CD8-positive, alpha-beta memory T cell (primary cell): ENCODE measurements at places on chromosomes 5 and 9.

- no peak for DNase-seq
These were observed 2245.5 kb upstream of the WWC1 start for GRCh38 chr5:166045961-166046360.

GRCh38 chr5:147391781-147392180, 118.1 kb downstream of the DPYSL3 start:
- DNase-seq, result no peak

DNA sequence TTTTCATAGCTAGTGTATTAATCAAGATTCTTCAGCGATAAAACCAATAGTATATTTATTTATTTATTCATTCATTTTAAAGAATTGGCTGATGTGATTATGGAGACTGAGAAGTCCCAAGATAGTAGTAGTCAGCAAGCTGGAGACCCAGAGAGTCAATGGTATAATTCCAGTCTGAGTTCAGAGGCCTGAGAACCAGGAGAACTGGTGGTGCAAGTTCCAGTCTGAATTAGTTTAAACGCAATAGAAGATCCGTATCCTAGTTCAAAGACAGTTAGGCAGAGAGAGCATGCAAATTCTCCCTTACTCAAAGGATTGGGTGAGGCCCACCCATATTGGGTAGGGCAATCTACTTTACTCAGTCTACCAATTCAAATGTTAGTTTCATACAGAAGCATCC, 364.2 kb upstream of the RPS23 start:
- DNase-seq, result no peak

DNA sequence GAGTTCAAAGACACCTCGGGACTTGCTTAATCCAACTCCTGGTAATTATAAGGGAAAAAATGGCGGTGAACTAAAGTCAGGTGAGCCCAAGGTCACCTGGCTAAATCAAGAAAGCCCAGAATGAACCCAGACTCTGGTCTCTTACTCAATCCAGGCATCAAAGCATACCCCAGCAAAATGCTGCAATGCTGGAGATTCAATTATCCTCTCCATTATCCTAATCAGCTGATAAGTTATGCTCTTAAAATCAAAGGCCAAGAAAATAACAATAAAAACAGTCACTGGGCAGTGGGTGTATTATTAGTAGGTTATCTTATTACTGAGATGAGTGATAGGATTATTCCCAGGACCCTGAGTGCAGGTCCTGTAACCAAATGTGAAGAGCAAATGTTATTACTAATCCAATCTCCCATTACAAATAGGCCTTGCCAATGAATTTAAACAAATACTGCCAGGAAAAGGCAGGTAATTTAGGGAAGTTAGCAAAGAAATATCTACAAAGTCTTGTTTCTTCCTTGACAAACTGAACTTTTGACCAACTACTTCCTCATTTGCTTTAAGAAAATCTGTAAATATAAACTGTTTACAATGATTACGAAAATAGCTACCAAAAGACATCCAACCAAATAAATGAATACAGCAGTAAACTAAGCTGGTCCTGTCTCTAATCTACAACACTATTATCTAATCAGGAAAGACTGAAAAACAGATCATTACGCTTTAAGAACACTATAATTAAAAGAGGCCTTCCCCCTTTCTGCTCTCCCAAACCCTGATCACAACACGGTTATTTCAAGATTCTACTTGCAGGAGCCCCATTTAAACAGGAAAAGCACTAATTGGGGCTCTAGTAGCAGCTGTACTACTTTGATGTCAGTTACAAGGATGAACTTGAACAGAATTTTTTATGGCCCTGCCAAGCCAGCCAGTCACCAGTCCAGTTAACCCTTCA, 103.2 kb downstream of the MED27 start:
- DNase-seq, result no peak

GRCh38 chr9:27653246-27653645, 80.0 kb upstream of the C9orf72 start:
- DNase-seq, result no peak

GRCh38 chr9:6656614-6657300, 11.2 kb upstream of the GLDC start:
- no peak for DNase-seq

DNA sequence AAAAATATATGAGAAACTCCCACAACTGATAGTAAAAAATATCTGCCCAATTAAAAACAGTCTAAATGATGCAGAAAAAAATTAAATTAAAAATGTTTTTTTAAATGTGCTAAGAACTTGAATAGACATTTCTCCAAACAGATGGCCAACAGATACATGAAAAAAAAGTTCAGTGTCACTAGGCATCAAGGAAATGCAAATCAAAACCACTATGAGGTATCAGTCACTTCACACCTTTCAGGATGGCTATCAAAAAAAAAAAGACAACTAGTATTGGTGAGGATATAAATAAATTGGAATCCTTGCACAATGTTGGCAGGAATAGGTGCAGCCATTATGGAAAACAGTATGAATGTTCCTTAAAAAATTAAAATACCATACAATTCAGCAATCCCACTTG, 16.6 kb downstream of the ZNF131 start:
- DNase-seq, result no peak

- DNase-seq, result no peak
These were observed 260.5 kb downstream of the COX7C start for GRCh38 chr5:86878250-86878649.

GRCh38 chr9:82934949-82935348, 128.0 kb downstream of the RASEF start:
- no peak for DNase-seq

GRCh38 chr5:172845154-172845553, 11.1 kb downstream of the ERGIC1 start:
- no peak for DNase-seq

GRCh38 chr9:127708952-127709587, 2.3 kb downstream of the CFAP157 start:
- no peak for DNase-seq

DNA sequence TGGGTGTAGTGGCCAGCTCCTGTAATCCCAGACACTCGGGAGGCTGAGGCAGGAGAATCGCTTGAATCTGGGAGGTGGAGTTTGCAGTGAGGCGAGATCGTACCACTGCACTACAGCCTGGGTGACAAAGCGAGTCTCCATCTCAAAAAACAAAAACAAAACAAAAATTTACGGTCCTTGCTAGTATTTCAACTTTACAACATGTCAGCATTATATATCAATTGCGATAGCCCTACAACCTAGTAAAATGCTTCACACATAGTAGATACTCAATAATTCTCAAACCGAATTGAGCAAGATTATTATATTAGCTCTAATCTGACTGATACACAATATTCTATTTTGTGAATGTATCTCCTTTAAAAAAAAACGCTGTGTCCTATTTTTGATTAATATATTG, 1411.0 kb upstream of the WWC1 start:
- DNase-seq, result no peak

- DNase-seq, result no peak
These were observed 15.5 kb downstream of the IGIP start for GRCh38 chr5:140141241-140141640.

GRCh38 chr9:123689701-123690428, 240.1 kb downstream of the DENND1A start:
- no peak for DNase-seq

DNA sequence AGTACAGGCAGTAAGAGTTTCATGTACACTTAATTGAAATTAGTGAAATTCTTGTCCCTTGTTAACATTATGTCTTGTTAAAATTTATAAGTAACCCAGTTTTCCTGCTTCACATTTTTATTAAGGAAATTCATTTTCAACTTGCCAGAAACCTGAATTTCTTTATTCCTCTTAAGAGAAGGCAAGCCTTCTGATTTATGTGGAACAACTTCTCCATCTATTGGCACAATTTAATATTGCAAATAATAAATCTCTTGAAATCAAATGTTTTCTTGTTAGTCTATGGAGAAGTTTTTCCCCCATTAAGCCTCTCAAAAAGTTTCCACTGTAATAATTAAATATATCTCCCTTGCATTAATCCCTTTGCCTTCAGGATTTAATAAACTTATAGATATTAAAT, 33.8 kb upstream of the ACO1 start:
- DNase-seq, result no peak

- no peak for DNase-seq
These were observed 208.6 kb downstream of the CAAP1 start for GRCh38 chr9:26684029-26684428.

- no peak for DNase-seq
These were observed 170.8 kb upstream of the NR3C1 start for GRCh38 chr5:143574236-143574635.

GRCh38 chr9:91905991-91906469, 44.0 kb downstream of the ROR2 start:
- peak; percentile 7 for DNase-seq

DNA sequence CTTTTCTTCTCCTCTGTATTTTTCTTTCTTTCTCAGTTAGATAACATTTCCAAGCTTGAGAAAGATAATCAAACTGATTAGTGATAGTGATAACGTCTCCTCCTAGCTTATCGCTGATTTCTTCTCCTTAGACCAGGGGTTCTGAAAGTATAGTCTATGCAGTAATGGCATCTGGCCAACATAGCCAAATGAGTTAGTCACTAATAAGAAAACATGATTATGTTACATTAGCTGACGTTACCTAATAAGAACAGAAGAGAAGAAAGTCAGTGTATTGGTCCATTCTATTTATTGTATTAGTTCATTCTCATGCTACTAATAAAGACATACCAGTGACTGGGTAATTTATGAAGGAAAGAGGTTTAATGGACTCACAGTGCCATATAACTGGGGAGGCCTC, 111.2 kb downstream of the STRBP start:
- no peak for DNase-seq

- no peak for DNase-seq
These were observed 28.8 kb downstream of the FRMD3 start for GRCh38 chr9:83509402-83509801.

GRCh38 chr9:121286973-121287741, 19.2 kb downstream of the GSN start:
- no peak for DNase-seq
